ENCODE measurements at places on chromosomes 3 and 15.

GRCh38 chr3:192039593-192039992 lies 578.6 kb downstream of the PYDC2 start:
- no peak for DNase-seq

DNA sequence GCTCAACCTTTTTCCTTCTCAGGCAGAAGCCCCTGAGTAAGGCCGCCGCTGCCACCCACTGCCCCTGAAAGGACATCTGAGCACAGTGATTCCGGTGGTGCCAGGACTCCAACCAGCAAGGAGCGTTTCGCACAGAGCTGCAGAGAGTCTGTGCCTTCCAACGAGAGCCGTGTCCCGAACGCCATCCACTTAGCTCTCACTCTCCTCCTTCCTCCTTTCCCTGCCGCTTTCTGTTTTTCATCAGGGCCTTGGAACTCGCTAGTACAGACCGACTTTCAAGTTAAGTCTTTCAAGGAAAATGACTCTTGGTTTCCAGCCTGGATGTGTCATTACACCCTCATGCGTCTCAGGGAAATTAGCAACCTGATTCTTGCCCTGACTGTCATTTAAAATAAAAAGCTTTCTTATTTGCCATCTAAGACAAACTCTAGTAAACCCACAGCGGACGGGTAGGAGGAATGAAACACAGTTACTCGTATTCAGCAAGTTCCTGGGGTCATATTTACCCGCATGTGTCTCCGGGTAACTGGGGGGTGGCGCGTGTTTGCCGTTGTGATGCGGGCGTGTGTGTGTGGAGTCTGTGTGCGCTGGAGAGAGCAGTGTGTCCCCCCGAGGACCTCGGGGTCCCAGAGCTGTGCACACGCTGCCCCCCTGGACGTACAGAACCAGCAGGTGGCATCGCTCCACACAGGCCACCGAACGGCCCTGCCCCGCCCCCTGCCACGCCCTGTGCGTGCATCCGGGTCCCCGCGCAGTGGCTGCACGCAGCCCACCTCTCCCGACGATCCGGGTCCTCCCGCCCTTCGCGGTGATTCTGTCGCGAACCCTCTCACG lies 30.4 kb upstream of the ALDH1A3 start:
- DNase-seq: peak; percentile 55

GRCh38 chr3:75886971-75887526 lies 101.7 kb upstream of the ZNF717 start:
- DNase-seq: no peak

DNA sequence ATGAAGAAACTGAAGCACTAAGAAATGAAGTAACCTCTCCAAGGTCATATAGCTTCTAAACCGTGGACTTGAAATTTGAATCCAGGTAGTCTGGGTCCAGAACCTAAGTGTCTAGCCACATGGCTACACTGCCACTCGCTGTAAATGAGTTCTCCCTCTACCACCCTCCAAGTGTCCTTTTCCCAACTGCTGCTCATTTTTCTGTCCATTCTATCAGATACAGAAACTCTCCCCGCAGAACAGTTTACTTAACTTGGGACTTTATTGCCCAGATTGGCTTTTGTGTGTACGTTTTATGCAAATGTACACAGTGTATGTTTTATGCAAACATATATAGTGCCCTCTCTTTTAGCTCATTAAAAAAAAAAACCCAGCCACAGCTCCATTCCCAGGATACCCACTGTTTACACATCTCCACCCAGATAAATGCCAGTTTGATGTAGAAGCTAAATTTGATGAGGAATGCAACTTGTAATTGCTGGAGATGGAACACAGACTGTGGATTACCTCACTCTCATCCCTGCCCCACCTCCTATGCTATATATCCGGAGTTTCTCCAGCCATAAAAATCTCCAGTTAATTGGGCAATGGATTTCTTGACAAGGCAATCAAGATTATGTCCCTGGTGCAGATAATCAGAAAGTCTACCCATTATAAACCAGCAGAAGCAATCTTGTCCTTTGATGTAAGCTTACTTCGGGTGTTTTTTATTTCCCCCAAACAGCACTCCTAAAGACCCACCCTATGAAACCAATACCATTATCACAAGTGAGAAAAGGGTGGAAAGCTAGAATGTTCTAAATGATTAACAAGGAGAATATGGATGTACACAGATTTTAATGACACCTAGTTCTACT lies 42.0 kb downstream of the THBS1 start:
- DNase-seq: no peak

GRCh38 chr3:30082652-30083051 lies 523.7 kb upstream of the TGFBR2 start:
- DNase-seq: no peak

DNA sequence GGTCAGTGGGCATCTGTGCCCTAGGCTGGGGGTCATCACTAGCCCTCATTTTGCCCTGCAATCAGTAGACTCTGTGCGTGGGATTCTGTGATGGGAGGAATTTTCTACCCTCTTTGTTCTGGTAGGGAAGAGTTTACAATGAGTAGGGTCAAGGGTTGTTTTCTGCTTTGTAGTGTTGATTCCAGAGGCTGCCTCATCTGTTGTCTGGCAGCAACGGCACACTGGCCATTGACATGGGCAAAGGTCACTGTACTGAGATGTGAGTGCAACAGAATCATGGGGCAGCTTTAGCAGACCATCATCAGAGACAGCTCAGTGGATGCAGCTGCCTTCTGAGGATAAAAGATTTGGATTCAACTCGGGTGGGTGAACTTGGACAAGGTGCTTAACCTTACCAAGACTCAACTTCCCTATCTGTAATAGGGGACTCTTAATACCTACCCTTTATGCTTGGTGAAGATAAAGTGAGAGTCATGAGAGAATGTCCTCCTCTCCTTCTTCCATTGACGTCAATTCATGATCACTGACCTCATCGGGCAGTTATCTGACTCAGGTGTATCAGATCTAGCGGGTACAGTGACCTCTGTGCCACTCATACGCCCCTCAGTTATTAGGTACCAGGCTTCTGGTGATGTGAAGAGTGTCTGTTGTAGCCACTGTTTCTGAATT lies 127.5 kb downstream of the RPLP1 start:
- DNase-seq: no peak

DNA sequence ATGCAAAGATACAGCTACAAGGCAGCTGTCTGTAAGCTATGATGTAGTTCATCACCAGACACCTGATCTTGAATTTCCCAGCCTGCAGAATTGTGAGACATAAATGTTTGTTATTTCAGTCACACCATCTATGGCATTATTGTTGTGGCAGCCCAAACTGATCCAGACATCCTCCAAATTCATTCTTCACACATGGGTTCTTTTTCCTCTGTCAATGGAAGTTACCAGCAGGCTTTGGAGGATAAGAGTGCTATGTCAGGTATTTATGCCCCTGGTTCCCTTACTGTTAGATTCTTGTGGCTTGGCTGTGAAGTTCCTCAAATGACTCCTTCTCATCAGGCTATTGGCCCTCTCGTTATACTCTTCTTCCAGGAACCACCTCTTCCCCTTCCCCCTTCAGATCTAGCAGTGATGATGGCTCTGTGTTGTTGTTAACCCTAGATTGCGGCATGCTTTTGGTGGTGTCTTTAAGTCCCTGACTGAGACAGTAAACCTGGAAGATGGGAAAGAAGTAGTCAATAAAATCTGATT lies 91.0 kb upstream of the CHMP2B start:
- no peak for DNase-seq

GRCh38 chr3:155641956-155642355 lies 102.9 kb downstream of the PLCH1 start:
- no peak for DNase-seq

DNA sequence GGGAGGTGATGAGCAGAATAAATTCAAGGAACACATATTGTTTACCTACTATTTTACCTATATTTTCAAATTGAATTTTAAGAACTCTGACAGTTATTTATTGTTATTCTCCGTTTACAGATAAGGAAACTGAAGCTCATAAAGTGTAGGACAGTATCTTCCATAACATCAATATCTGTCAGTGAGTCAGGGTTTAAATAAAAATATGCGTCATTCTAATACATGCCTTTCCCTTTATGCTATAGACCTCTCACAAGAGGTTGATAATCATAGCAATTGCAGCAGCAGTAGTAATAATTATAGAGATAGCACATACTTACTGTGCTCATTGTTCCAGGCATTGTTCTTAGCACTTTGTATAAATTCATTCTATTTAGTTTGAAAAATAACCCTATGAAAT lies 101.1 kb downstream of the EPHA6 start:
- DNase-seq: no peak

DNA sequence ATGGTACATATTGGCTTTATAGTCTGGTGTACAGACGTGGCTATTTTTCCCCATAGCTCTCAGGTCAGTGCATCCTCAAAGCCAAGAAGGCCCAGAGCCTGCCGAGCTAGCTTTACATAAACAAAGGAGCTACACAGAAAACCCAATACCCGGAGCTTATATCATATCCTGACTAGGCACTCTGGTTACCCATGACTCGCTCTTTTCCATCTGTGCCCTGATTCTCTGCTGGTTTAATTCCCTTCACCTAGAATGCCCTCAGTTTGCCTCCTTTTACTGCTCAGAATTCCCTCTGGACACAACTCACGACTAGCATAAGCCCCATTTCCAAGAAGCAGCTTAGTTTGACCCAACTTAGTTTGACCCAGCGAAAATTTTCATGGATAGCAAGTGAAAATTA lies 110.8 kb downstream of the TIGIT start:
- no peak for DNase-seq

DNA sequence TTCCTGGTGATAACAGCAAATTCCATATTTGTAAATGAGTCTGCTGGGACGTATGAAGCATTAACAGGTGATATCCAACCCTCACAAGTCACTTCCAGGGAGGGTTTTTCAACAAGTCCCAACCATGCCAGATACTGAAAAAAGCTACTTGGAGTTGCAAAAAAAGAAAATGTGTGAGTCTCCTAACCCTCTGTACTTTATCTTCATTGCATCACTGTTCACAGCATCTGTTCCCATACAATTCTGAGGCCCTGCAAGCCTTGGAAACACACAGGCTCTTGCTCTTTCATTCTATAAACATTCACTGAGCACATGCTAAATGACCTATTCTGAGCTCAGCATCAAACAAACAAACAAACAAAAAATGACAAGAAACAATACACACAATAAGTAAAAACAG lies 120.8 kb downstream of the RFTN1 start:
- no peak for DNase-seq

DNA sequence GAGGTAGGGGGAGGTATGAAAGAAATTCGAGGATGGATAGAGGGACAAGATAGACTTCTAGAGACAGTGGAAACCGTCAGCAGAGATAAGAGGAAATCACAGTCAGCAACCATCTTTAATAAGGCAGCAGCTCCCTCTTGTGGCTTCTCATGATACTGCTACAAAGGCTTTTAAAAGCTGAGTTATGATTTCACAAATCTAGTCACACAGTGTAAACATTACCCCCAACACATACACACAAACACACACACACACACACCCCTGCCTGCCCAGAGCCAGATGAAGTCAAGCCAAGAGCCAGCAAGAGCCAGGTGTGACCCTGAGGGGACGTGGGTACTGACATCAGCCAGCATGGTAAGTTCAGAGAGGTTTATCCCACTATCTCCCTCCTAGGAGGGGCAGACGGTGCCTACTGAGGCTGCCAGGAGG lies 18.9 kb upstream of the TGM5 start:
- DNase-seq: no peak

DNA sequence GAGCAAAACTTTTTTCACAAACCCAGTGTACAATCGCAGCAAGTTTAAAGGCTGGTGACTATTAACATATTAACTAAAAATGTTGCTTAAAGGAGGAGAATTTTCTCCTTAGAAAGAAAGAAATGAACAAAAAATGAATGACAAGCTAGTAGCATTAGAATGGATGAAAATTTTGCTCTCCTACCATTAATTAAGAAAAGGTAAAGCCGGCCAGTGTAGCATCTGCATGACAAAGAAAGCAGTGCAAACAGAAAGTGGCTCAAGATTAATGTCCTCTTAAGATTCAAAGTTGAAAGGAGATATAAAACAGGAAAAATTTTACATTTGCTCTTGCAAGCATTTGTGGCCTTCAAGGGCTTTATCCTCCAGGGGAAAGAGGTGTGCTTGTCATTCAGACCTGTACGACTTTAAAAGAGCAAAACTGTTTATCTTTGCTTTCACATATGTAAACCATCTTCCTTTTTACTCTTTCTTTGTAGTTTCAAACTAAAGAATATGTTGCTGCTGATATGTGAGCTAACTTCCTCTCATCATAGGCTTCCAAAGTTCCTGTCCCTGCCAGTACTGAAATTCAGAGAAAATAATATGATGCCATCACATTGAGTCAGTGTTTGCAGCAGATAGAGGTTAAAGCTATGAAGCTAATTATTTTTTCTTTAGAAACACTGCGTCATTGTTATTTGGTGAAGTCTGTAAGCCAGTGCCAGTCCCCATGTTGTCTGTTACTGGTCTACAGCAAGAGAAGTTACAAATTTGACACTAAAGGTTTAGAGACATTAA lies 439.1 kb upstream of the GRM7 start:
- no peak for DNase-seq

DNA sequence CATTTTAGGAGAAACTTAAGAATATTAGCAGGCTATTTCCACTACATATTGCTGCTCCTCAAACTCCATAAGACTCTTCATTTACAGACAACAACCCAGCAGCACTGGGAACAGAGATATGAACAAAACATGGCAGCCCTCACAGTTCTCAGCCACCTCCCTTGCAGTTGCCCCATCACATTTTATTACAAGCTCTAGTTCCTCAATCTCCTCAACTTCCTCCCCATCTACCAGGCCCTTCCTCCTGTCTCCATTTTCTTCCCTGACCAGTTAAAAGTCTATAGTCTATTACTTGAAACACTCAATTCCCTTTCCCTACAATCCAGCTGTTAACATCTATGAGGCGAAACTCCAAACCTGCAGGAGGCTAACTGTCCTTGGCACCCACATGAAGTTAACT lies 412.5 kb downstream of the TBC1D5 start:
- no peak for DNase-seq

DNA sequence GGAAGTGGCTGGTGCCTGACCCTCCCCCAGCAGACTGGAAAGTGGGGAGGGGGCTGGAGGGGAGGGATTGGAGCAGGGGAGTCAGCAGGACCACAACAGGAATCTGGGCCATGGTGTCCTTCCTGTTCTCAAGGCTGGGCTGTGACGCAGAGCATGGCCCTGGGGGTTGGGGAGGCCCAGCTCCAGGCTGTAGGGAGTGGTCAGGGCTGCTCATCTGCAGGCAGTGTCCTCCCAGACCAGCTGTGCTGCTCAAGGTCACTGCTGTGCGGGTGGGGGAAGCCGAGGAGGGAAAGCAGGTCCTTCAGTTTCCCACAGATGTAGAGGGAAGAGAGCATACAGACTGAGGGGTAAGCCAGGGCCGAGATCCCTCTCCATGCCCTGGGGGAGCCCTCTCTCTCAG lies 40.7 kb downstream of the CYP11A1 start:
- DNase-seq: no peak

DNA sequence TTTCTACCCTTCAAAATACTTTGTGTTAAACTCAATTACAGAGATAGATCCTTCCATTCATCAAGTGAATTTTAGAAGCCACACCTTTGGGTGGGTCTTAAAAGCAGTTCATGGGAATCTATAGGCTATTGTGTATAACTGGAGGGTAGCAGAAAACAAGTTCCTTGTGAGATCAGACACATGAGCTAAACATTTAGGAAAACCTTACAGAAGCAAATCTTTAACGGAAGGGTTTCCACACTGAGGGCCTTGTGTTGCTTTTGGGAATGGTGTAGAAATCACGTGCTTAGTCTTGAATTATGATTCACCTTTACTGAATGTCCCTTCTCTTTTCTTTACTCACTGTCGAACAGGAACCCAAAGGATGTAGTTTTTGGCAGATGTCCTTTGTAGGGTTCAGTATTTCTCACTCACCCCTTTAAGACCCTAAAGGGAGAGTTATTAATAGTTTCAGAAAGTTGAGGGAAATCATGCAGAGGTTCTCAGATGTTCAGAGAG lies 257.3 kb upstream of the CTDSPL start:
- no peak for DNase-seq

- DNase-seq: no peak
These were observed 24.6 kb upstream of the MCCC1 start for GRCh38 chr3:183123891-183124290.
